ENCODE measurements at places on chromosomes 13 and 19. TPM values are rescaled to one million over a fixed set of nuclear protein-coding genes. Genes with fewer than 3 reads are reported as not detected.

- DNase-seq: no peak
Observed at GRCh38 chr19:42683917-42684513, 56.3 kb downstream of the PSG3 start.

DNA sequence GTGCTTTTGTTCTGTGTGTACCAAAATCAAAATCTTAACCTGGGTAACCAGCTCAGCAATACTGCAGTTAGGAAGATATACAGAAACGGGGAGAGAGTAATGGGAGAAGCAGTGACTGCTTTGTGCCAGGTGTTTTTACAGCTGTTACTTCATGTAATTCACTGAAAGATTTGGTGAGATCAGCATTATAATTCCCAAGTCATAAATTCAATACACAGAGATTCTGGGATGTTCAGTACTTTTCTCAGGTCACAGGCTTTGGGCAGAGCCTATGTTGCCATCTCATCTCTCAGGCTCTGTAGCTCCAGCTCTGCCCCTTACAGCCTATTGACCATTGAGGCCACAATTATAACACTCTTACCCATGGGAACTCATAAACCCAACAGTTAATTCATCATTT is 138.5 kb downstream of the ZAR1L start:
- DNase-seq: no peak

GRCh38 chr13:20350819-20351218 is 118.7 kb upstream of the GJB6 start:
- no peak for DNase-seq

DNA sequence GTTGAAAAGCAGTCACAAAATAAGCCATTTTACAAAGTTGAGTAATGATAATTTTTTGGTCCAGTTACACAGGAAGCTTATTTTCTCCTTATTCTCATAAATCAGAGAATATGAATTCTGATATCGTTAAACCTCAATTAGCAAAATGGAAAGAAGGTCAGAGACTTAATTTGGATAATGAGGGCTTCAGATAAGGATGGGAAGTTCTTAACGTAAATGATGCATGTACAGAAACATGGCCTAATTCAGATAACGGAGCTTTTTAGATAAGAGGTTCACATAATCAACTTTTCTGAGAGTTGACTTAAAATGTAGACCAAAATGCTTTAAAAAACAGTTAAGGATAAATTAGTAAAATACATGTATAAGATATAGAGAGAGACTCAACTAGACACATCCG is 746.3 kb upstream of the SLC10A2 start:
- no peak for DNase-seq

DNA sequence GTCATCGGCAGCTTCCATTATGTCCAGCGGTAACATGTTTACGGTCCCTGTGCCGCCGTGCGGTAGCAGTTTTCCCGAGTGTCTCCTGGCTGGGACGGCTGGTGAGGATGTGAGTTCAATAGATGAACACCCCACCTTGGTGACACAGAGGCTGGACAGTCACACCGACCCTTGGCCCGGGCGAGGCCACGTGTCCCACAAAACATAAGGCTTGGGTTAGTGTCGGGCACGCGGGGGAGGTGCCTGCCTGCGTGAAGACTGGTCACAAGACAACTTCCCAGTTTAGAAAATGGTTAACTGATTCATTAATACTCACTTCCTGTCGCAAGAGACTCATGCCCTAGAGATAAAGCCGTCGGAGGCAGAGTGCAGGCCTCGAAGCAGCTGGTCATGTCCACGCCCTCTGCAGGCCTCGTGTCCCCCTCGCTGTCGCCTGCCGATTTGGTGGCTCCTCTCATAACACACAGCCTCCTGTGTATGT is 17.2 kb downstream of the RASA3 start:
- no peak for DNase-seq

- DNase-seq: no peak
Observed at GRCh38 chr13:112895521-112896465, 73.2 kb upstream of the MCF2L start.

GRCh38 chr19:46607448-46607841 is 6.3 kb downstream of the CALM3 start:
- DNase-seq: no peak

DNA sequence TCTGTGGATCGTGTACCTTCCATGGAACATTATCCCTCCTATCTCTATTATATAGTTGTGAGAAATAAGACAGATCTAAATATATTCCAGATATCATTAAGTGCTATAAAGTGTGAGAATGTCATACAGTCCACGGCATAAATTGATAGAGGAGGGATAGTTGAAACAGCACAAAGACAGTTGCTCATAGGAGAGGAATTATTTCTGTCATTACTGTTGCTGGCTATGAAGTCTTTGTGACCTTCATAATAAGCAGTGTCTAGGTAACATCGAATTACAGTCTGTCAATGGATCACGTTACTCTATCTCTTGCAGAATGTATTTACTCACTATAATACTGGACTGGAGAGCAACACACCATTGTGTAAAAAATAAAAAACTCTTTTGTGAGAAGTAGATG is 671.5 kb upstream of the PCDH20 start:
- no peak for DNase-seq

- no peak for DNase-seq
Observed at GRCh38 chr13:112755331-112755730, 65.5 kb downstream of the ATP11A start.

DNA sequence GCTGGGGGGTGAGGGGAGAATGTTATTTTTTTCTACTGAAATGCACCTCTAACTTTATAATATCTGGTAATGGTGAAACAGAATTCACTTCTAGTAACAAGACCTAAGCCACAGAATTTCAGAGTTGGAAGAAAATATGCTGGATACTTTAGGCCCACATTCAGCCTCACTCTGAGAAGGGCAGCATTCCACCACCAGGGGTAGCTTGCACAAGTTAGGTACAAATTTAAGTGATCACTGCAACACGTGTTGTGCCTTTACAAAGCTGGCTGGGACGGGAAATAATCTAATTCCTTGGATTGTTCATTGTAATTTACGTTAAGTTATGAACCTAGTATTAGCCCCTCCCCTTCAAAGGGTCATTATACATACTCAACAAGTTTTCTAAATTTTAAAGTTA is 192.3 kb downstream of the RGCC start:
- DNase-seq: peak; percentile 24

DNA sequence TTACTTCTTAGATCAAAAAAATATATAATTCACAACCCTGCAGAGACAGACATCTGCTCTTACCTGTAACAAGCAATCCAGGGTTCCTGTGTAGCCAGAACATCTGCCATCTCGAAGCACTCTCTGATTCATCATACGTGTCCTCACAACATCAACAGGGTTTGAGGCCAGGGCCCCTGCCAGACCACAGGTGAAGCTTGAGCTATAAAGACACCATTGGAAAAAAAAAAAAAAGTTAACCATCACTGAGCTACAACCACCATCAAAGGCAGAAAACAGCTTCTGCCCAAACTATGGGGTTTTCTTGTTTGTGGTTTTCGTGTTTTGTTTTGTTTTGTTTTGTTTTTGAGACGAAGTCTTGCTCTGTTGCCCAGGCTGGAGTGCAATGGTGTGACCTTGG is 19.3 kb downstream of the SLC25A30 start:
- no peak for DNase-seq

- no peak for DNase-seq
Observed at GRCh38 chr13:67549331-67549730, 319.2 kb upstream of the PCDH9 start.

GRCh38 chr13:40484101-40484800 is 182.2 kb downstream of the FOXO1 start:
- no peak for DNase-seq

- peak; percentile 77 for DNase-seq
Observed at GRCh38 chr13:80783926-80784565, 443.1 kb upstream of the SPRY2 start.

- no peak for DNase-seq
Observed at GRCh38 chr19:38842439-38843174, 7.2 kb downstream of the HNRNPL start.

- no peak for DNase-seq
Observed at GRCh38 chr13:23735329-23735728, 153.9 kb downstream of the MIPEP start.

DNA sequence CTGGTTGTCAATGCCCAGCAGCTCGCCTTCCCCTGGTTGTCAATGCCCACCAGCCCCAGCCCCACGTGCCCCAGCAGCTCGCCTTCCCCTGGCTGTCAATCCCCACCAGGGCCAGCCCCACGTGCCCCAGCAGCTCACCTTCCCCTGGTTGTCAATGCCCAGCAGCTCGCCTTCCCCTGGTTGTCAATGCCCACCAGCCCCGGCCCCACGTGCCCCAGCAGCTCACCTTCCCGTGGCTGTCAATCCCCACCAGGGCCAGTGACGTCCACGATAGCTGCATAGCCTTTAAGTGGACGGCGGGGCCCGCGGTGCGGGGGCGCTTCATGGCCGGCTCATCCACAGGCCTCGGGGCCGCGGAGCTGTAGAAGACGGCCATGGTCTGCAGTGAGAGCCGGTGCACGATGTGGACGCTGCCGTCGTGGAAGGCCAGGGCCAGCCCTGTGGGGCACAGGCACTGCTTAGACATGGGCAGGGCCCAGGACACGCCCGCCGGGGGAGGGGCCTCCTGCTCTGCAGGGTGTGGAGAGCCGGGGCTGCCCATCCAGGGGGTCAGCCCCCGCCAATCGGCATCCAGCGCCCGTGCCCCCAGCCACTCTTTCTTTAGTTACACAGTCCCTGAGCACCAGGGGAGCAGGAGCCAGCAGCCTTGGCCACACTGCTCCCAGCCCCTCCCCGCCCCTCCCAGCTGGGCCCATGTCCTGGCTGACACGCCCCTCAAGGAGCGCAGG is 13.1 kb downstream of the MED16 start:
- DNase-seq: no peak

DNA sequence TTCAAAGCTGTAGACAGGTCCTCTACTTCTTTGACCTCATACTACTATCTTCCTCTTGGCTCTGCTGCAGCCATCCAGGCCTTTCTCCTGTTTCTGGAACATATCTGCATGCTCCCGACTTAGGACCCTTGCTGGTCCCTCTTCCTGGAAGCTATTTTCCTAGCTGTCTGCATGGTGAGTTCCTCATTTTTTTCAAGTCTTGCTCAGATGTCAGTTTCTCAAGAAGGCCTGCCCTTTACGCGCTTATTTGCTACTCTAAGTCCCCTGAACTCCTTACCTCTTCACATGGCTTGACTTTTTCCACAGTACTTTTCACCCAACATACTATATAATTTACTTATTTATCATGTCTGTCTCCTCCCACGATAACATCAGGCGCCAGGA is 31.4 kb downstream of the DNAJC3 start:
- DNase-seq: no peak

DNA sequence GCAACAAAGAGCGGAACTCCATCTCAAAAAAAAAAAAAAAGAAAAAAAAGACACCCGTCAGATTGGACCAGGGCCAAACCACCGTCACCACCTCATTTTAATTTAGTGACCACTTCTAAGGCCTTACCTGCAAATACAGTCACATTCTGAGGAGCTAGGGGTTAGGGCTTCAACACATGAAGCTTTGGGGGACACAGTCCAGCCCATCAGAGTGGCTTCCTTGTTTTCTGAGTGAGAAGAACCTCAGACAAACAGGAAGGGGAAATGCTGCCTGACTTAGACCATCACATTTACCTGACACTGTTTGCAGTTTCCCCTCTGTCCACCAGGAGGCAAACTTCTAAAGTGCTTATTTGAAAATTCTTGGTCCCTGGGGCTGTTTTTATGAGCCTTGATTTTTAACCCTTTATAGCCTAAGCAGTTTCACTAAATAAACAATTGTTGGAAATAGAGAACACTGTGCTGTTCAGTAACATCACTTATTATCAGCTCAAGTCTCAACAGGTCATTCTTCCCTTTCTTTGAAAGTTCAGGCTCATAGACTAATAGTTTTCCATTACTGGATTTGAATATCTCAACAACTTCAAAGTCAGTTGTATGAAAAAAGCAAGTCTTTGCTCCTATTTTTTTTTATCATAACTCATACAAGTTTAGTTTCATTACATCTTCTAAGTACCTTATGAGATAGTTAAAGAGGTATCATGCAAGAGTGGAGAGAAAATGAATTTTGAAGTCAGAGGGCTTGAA is 74.9 kb upstream of the WASF3 start:
- peak; percentile 61 for DNase-seq

- no peak for DNase-seq
Observed at GRCh38 chr13:64078480-64078936, 2662.9 kb upstream of the PCDH20 start.

GRCh38 chr19:37078717-37079032 is 442 bp downstream of the ZNF420 start:
- DNase-seq: peak; percentile 5

- no peak for DNase-seq
Observed at GRCh38 chr19:13856497-13856896, 20.4 kb upstream of the NANOS3 start.

GRCh38 chr13:59451236-59451635 is 712.5 kb downstream of the DIAPH3 start:
- no peak for DNase-seq

- no peak for DNase-seq
Observed at GRCh38 chr13:60370343-60370742, 26.7 kb upstream of the TDRD3 start.

DNA sequence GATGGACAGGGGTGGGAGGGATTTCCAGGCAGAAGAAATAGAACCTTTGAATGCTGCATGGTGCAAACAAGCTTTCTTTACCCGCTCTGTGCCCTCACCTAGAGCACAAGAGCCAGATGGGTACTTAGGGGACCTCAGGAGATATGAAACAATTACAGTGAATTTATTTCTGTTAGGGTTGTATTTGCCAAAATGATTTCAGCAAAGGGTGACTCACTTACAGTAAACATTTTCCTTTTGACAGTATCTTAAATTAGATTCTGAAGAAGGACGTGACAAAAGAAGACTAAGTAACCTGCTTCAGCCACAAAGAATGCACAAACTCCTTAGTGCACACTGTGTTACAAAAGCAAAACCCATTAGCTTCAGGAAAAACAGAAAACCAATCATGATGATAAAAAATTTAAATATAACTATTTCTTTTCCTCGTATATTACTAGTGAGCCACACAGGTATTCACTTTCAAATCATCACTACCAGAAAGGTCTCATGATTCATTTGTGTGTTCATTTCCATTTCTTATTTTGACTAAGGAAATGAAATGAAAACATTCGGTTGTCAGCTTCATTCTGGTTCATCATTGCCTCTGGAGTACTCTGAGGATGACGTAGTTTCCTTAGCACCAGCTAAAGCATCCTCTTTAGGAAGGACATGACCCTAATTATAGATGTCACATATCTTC is 158.8 kb downstream of the NHLRC3 start:
- DNase-seq: peak; percentile 31

Gene SBSN
- total RNA-seq: not detected

Gene EDNRB
- total RNA-seq: 155 TPM

Gene FIZ1
- total RNA-seq: 5.6 TPM

Gene ZNF571
- 3.1 TPM for total RNA-seq

Gene SLC25A42
- 7.5 TPM for total RNA-seq

Gene PCDH20
- 22.0 TPM for total RNA-seq

Gene ZNF677
- 44.7 TPM for total RNA-seq

Gene ZNF534
- 0.18 TPM for total RNA-seq

Gene ZNF823
- total RNA-seq: 5.2 TPM

Gene CALR3
- total RNA-seq: not detected

Gene EPSTI1
- 13.0 TPM for total RNA-seq

Gene FREM2
- total RNA-seq: 58.3 TPM

Gene C3
- 1,612 TPM for total RNA-seq

Gene PROZ
- not detected for total RNA-seq

Gene ATP8B3
- total RNA-seq: 2.2 TPM

Gene LILRB3
- total RNA-seq: 23.0 TPM
